ENCODE measurements at places on chromosomes 5 and 9.

DNA sequence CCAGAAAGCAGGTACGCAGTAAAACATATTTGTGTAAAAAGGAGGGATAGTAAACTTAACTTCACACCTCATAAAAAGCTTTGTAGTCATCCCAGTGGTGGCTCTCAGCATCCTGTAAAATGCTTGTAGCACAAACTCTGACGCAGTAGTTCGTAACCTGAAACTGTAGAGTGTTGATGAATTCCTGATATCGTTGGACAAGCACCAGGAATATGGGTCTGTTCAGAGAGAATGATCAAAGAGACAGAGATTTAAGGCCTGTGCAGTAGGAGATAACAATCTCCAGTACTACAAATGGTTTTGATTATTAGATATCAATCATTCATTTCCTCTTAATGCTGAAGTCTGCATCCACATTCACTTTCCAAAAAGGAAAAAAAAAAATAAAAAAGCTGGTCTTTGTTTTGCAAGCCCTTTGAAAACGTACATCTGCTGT lies 148.5 kb downstream of the KIAA0825 start:
- peak; percentile 77 for DNase-seq

DNA sequence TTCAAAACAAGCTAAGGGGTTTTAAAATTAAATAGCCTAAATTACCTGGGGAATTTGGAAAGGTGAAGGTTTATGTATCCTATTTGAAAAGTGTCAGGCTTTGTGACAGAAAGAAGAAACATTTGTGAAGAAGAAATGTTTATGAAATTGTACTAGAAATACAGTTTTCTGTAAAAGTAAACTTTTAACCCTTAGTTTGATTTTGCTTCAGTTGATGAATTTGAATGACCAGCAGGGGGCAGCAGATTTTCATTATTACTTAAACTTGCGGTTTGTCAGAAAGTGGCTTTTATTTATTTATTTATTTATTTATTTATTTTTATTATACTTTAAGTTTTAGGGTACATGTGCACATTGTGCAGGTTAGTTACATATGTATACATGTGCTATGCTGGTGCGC lies 58.1 kb downstream of the NNT start:
- DNase-seq, result peak; percentile 55

- no peak for DNase-seq
Observed at GRCh38 chr5:32230356-32231099, 56.4 kb upstream of the GOLPH3 start.

- no peak for DNase-seq
Observed at GRCh38 chr5:107564931-107565372, 105.8 kb downstream of the EFNA5 start.

GRCh38 chr5:122295138-122295537 lies 16.9 kb upstream of the SNCAIP start:
- DNase-seq, result no peak

GRCh38 chr9:136903041-136903554 lies 16.8 kb downstream of the TRAF2 start:
- no peak for DNase-seq

GRCh38 chr9:111000202-111000601 lies 38.1 kb downstream of the LPAR1 start:
- DNase-seq, result no peak

DNA sequence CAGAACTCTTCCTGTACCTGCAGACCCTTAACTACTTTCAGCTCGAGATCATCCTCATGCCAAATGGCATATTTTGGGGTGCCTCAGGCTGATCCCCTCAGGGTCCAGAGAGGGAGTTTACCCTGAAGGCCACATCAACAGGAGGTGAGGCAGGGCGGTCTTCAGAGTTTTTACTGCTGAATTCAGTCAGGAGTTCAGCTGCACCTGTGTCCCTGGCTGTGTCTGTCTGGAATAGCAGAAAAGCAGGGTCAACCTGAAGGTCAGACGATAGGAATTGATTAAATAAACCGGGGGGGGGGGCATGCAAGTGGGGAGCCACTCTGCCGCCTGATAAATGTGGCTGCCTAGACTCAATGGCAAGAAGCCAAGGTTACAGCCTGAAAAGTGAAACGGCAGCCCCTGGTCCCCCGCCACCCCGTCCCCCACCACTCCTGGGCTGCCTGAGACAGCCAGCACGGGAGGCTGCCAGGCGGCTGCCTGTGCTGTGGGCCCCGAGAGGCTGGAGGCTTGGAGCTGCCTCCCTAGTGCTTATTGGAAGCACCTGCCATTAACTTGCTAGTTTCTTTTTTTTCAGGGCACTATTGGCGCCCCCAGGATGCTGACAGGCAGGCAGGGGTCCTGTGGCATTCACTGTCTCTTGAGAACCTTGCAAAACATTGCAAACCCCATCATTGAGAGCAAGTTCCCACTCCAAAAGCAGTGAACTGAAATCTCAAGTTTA lies 182.7 kb upstream of the PPP1R26 start:
- DNase-seq, result no peak

GRCh38 chr5:88847420-88847819 lies 35.6 kb downstream of the MEF2C start:
- no peak for DNase-seq

DNA sequence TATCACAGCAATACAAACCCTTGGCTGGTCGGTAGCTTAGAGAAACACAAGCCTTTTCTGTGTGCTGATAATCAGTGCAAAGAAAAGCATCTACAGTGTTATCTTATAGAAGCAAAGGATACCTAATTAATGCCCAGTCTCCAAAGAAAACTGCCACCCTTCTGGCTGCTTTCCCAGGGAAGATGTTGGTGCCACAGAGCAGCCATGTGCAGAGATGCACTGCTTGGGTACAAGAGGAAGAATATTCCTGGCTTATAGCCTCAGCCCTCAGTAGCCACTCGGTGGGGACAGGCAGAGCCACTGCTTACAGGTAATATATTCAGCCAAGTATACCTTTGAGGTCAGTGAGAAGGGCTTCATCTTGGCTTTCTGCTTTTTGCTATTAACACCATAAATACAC lies 185.3 kb downstream of the PCSK1 start:
- DNase-seq, result no peak

DNA sequence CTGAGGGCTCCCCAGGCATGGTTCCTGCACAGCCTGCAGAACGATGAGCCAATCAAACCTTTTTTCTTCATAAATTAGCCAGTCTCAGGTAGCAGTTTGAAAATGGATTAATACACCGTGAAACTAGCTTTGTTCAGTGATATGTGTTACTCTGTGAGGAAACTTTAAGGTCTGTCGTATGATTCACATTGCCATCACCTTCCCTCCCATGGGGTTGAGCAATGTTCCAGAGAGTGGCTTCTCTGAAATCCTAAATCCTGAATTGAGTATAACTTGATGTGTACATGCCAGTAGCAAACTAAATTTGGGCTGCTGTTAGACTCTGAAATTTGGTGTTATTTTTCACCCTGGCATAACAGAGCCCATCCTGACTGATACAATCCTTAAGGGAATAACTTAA lies 866.4 kb upstream of the C9orf72 start:
- DNase-seq, result no peak

DNA sequence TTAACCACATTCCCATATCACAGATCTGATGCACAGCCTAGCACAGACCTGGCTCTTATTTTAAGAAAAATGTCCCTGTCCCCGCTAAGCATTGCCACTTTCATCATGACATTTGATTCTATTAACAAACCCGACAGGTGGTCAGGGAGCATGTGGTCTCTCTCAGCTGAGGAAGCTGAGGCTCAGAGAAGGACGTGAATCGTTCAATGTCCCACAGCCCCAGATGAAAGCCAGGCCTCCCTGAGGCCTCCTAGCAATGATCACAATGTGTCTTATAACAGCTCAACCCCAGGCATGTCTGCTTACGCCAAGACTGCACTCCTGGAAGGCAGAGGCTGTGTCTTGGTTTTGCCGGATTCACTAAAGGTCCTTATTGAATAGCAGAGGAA lies 10.4 kb upstream of the CRB2 start:
- DNase-seq, result no peak

GRCh38 chr5:67372887-67373286 lies 176.3 kb upstream of the CD180 start:
- DNase-seq, result no peak

- no peak for DNase-seq
Observed at GRCh38 chr5:164224772-164225171, 719.4 kb downstream of the MAT2B start.

All from AG10803 (cell line).